NCI-H1105 (cell line): ENCODE measurements at places on chromosomes 16 and 17.

DNA sequence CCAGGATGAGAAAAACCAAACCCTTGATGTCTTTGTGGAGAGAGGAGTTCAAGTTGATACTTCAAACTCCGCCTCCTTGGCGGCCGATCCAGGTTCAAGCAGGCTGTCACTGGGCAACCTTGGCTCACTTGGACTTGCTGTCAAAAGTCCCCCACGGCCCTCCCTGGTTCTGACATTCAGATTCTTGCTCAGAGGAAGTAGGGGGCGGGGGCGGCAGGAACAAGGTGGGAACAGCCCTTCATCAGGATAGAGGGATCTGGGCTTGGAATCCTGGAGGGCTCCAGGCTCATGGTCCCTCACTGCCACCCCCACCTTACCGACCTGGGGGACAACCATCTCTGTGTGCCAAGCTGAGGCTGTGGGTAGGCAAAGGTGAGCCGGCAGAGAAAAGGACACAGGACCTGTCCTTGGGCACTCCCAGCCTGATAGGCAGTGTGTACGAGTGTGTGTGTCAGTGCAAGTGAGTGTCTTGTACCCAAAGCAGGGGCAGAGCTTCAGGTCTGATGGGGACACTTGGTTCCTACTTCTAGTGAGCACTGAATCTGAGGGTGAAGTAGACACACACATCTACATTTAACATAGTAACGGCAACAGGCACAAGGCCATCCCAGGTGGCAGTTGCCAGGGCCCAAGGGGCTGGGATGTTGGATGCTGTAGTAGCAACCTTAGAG, 6.6 kb upstream of the TSPOAP1 start:
- DNase-seq, result no peak

- no peak for DNase-seq
These were observed 2.4 kb downstream of the AOC2 start for GRCh38 chr17:42846594-42847280.

GRCh38 chr16:52016387-52016786, 530.6 kb downstream of the TOX3 start:
- no peak for DNase-seq

- no peak for DNase-seq
These were observed 16.8 kb downstream of the TMEM94 start for GRCh38 chr17:75473246-75473645.

DNA sequence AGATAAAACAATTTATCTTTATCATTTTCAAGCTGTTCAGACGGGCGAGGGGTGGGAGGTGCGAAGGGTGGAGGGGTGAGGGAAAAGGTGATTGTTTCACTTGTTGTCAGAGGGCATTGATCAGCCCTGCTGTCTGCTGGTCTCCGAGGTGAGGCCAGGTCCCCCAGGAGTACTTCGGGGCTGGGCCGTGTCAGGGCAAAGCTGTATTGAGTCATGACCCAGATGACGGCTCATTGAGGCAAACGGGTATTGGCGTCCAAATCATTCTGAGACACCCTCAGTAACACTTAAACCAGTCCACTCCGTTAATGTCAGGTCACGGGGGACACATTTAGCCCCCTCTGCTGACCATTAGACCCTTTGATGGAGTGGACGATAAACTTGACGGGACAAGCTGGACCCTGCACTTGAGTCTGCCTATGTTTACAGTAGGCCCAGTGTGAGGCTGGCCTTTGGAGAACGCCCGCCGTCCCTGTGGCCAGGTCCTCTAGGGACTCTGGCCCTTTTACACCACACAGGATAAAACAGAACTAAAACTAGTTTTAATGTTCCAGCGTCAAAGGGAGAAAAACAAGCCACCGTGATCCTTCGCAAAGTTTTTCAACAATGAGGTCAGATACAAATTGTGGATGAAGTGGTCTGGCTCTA, 502.2 kb upstream of the ZFHX3 start:
- no peak for DNase-seq

GRCh38 chr17:48416971-48417370, 13.0 kb downstream of the SKAP1 start:
- no peak for DNase-seq

- no peak for DNase-seq
These were observed 64.7 kb downstream of the KCNJ18 start for GRCh38 chr17:21756856-21757619.

DNA sequence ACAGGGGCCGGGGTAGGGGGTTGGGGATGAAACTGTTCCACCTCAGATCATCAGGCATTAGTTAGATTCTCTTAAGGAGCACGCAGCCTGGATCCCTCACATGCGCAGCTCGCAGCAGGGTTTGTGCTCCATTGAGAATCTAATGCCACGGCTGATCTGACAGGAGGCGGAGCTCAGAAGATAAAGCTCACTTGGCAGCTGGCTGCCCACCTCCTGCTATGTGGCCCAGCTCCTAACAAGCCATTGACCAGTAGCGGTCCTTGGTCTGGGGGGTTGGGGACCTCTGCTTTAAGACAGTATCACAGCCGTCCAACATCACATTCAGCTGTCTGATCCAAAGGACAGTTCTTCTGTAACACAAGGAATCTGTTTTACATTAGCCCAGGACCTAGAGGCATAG, 62.5 kb downstream of the SLC39A11 start:
- no peak for DNase-seq

GRCh38 chr17:28443901-28444638, 29.4 kb upstream of the SLC13A2 start:
- no peak for DNase-seq

- DNase-seq, result no peak
These were observed 13.9 kb downstream of the CYB561 start for GRCh38 chr17:63431939-63432804.

GRCh38 chr17:6067060-6067459, 3.1 kb upstream of the WSCD1 start:
- no peak for DNase-seq

DNA sequence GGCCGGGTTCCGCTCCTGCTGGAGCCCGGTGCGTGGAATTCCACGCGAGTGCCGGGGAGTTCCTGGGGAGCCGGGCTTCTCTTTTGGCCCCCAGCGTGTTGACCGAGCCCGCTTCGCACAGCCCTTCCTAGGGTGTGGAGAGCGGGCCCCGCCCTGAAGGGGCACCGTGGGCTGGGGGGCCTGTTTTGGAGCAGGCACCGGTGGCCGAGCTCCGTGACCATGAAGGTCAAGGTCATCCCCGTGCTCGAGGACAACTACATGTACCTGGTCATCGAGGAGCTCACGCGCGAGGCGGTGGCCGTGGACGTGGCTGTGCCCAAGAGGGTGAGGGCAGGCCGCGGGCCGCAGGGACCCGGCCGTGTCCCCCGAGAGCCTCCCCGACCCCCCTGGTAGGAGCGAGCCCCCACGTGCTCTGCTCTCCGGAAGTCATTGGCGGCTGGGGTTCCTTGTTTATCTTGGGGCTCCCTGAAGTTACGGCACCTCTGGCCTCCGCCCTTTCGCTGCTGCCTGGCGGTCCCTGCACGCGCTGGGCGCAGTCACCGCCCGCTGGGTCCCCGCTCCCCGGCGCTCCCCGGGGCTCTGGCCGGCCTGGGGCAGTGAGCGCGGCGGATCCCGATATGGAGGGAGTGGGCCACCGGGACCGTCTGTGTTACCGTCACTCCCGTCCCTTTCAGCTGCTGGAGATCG, 528 bp downstream of the HAGHL start:
- DNase-seq, result no peak

DNA sequence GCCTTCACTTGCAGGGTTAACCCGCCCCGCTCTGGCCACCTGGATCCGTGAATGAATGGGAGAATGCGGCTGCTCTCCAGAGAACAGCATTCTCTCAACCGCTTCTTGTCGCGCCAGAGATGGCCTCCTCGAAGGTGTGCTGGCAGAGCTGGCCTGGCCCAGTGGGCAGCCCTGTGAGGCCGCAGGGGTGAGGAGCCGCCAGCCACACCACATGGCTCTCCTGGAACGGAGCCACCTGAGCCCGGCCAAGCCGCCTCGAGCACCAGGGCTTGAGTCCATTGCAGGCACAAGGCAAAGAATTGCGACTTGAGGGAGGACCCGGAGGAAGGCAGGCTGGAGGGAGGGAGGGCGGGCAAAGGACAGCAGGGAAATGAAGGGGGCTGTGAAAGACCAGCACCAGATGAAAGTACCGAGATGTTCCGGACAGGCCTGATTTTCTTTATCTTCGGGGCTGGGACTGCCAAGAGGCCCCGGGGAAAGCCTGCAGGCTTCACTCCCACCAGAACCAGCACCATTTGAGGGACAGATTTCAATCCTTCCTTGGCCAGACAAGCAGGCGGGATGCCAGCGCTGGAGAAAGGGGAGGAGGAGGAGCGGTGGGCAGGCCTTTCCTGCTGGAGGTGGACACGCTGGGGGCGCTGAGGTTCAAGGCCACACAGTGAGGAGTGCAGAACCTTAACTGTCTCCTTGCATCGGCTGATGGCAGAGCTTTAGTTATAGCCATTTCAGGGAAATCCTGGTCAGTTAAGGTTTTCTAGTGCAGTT, 69.4 kb downstream of the MRC2 start:
- no peak for DNase-seq

DNA sequence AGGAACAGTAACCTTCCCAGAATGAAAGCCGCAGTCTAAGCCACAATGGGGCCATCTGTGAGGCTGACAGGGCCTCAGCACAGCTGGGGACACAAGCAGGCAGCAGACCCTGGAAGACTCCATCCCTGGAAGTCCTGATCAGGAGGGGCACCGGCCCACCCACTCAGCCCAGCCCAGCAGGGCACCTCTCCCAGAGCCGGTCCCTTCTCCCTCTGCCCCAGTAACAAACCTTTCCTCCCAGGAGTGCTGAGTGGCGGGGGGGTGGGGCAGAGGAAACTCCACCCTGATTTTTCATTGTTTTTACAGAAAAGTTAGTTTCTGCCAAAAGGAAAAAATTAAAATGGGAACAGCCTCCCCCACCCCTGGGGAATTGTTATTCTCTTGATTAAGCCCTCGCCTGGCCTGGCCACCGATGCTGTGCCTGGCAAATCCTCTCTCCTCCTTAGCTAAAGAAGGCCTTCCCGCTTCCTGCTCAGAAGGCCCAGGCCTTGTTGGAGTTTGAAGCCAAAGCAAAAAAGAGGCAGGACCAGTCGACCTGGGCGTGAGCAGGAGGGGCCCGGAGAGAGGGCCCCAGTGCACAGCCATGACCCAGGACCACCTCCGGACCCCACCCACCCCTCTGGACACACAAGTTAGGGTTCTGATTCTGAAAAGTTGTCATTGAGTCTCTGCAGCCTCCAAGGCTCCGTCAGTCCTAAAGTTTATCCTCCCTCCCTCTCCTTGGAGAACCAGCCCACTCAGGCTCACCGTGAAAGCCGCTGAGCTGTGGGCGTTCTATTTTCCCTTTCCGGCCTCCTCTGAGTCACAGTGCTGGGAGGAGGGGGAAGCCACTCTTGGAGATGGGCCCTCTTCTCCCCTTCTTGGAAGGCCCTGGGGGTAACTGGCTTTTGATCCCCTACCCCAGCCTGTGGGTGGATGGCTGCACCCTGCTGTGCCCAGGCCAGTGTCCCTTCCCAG, 128.4 kb upstream of the TNRC6C start:
- no peak for DNase-seq

- no peak for DNase-seq
These were observed 28.0 kb downstream of the PRKCB start for GRCh38 chr16:23863511-23864422.

DNA sequence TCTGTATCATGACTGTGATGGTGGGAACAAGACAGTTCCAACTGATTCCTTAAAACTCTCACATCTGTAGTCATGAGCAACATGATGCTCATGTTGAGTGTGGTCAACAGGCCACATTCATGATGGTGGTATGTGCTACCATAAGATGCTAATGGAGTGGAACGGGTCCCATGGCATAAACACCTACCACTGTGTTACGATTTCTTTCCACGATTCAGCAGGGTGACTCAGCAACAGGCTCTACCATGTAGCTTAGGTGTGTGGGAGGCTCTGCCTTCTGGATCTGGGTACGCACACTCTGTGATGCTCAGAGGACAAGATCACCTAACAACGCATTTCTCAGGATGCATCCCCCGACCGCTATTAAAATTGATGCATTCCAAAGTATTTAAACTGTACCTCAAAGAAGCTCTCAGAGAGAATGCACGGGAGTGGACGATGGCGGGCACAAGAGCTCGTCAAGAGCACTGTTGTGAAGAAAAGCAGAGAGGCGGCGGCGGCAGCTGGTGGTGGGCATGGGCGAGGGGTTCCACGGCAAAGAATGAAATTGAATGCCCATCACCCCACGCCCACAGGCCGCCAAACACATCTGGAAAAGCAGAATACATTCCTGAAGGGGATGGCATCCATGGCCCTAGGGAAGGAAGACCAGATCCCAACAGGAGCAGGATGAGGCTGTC, 133.3 kb downstream of the ZNF778 start:
- DNase-seq, result no peak
